ENCODE measurements at places on chromosomes 2 and 18. TPM values are rescaled to one million over a fixed set of nuclear protein-coding genes. Genes with fewer than 3 reads are reported as not detected.

GRCh38 chr2:206231669-206232286, 42.7 kb upstream of the ZDBF2 start:
- no peak for DNase-seq

DNA sequence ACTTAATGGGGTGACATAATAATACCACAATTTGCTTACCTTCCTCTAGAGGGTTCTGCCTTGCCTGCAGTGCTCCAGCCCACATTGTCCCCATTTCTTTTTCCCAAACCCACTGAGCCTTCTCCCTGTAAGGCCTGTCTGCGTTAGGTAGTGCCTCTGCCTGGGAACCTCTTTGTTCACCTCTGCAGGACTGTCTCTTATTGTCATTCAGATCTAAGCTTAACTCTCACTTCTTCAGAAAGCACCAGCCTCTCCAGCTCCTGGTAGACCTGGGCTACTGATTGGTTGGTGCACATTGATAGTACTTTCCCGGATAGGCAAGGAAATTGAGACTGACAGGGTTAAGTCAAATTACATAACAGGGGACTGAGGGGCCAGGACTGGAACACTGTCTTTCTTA, 49.1 kb downstream of the CCDC85A start:
- no peak for DNase-seq

DNA sequence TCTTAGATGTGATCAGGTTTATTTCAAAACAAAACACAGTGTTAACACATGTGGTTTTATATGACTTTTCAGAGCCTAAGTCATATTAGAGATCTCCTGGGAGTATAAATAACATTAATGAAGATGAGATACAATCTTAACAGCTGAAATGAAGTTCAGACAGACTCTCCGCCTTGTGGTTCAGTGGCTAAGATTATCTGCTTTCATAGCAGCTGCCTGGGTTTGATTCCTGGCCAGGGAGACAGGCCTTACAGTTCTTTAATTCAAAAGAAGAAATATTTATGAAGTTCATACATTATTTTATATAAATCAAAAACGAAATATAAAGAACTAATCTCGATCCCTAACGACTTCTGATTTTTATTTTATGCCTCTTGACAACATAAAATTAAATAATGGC, 35.2 kb upstream of the TTC32 start:
- DNase-seq, result no peak

POMC gene
- 1.9 TPM for total RNA-seq
